ENCODE measurements at places on chromosomes 16 and 17.

DNA sequence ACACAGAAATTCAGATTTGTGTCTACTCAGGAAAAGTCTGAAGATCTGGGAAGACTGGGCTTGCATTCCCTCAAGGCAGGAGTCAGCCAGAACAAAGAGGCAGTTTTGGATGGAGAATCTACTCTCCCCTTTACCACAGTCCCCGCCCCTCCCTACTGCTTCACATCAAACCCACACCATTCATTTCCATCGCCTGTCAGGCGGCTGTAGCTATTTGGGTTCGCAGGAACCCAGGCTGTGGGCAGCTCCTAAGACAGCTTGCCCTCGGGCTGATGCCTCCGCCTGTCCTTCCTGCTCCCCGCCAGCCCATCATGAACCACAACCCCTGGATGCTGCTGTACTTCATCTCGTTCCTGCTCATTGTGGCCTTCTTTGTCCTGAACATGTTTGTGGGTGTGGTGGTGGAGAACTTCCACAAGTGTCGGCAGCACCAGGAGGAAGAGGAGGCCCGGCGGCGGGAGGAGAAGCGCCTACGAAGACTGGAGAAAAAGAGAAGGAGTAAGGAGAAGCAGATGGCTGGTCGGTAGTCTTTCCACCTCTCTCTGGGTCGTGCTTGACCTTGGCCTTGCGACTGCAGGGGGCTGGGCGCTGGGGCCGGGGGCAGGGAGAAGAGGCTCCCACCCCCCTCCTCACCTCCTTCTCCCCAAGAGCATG is 27.0 kb upstream of the ABCC3 start:
- no peak for DNase-seq

- DNase-seq = no peak
Measured at GRCh38 chr17:18038149-18038850, 668 bp downstream of the ATPAF2 start.

DNA sequence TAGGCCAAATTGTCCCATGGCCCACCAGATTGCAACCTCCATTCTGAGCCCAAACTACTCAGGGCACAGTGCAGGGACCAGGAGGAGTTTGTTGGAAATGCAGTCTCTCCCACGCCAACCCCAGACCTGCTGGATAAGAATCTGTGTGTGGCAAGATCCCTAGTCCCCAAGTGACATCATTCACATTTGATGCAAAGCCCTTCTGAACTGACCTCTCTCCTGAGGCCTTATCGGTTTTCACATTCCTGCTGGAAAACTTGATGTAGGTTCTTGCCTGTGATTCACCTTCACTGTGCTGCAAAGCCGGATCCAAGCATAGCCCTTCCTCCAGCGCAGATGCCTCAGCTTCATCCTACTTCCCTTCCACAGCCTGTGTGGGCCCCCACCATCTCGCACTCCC is 6.6 kb upstream of the SHCBP1 start:
- DNase-seq = no peak

DNA sequence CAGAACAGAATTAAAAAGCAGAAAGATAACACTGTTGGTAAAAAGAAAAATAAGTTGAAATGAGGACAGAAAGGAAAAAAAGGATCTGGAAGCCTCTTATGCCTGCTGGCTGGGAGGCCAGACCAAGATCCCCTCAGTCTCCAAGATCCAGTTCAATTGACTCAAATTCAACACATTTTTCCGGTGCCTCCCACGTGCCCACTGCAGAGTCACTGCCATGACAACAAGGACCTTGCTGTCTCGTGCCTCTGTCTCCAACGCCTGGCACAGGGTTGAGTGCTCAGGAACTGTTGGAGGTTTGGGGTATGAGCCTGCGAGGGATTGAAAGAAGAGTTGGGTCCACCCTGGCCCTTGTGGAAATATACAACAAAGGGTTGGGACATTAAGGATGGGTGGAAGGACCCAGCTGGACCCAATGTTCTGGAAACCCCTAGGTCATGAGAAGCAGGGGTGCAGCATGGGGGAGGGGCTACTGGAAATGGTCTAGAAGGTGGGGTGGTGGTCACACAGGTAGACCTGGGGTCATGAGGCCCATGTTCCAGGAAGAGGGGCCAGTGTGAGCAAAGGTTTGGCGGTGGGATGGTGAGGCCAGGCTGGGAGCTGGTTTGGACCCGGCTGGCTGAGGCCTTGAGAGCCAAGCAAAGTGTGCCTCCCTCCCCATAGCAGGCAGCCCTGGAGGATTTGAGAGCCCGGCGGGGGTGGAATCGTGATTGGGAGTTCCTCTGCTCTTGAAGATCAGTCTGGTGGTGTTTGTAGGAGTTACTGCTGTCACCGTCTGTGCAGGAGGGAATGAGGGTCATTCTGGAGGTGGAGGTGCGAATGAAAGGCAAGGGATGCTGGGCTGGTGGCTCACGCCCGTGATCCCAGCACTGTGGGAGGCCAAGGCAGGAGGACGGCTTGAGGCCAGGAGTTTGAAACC is 1.3 kb downstream of the IL34 start:
- no peak for DNase-seq

DNA sequence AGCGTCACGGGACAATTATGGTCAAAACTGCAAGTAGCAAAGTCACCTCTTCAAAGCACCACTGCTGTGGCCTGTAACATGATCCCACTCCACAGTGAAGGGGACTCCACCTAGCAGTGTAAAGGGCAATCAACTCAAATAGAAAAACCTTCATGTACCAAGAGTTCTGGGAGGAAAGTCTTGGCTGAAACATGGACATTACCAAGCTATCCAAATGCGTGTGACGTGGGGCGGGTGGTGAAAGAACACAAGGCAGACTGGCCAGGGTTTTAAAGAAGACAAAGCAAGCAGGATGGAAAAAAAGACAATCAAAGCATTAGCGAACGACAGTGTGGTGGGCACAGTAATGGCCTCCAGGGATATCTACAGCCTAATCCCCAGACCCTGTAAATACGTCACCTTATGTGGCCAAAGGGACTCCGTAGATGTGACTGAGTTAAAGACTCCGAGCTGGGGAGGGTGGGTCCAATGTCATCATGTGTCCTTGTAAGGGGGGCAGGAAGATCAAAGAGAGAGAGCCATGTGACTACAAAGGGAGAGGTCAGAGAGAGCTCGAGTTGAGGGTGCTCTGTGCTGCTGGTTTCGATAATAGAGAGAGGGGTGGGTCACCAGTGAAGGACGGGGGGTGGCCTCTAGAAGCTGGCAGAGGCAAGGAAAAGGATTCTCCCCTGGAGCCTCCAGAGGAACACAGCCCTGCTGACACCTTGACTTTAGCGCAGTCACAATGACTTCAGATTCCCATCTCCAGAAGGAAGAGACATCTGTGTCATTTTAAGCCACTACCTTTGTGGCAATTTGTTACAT is 6.0 kb downstream of the HSDL1 start:
- no peak for DNase-seq

DNA sequence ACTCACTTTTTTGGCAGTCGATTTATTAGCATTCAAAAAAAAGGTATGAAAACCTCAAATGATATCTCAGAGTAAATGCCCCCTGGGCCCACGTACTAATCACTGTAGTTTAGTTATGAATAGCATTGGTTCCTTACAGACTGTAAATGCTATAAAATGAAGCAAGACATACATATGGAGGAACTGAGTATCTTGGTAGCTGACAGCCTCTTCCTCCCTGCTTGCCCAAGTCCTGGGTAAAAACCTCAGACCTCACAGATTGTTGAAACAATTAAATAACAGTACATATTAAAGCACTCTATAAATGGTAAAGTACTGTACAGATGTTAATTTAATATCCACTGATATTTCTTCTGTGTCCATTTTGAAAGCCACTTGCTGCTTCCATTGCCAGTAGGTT is 33.2 kb upstream of the ABCC11 start:
- no peak for DNase-seq

All from muscle of back (tissue), 13 donors.